Aorta (tissue), 5 donors: ENCODE measurements at places on chromosomes 11 and 22. TPM values are rescaled to one million over a fixed set of nuclear protein-coding genes. Genes with fewer than 3 reads are reported as not detected.

Gene OR5D14
- not detected for total RNA-seq

DNA sequence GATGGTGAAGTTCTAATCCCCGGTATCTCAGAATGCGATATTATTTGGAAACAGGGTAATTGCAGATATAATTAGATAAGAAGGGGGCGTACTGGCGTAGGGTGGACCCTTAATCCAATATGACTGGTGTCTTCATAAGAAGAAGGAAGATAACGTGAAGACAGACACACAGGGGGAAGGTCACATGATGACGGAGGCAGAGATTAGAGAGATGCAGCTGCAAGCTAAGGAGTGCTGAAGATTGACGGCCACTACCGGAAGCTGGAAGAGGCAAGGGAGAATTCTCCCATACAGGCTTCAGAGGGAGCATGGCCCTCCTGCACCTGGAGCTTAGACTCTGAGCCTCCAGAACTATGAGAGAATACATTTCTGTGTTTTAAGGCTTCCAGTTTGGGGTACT is 54.8 kb downstream of the MIAT start:
- H3K36me3 ChIP-seq = no peaks in the 10 kb centered on the region
- H3K4me1 ChIP-seq = no peaks in the 10 kb centered on the region
- no peak overlapping the region for H3K4me3 ChIP-seq
- H3K27ac ChIP-seq = no peak overlapping the region
- no peak for DNase-seq

Gene ART1
- not detected for total RNA-seq

- H3K4me3 ChIP-seq = no peak overlapping the region
- H3K27me3 ChIP-seq = no peaks in the 10 kb centered on the region
- H3K27ac ChIP-seq = no peak overlapping the region
- H3K4me1 ChIP-seq = no peaks in the 10 kb centered on the region
- no peak for DNase-seq
Measured at GRCh38 chr22:19706661-19707151, 7.6 kb upstream of the SEPTIN5 start.

- peaks cover 8% of the 10 kb centered on the region for H3K4me1 ChIP-seq
- peak overlapping the region; percentile 96 for H3K27ac ChIP-seq
- no peak for DNase-seq
- H3K36me3 ChIP-seq = no peaks in the 10 kb centered on the region
- no peaks in the 10 kb centered on the region for H3K27me3 ChIP-seq
- peak overlapping the region; percentile 14 for H3K4me3 ChIP-seq
Measured at GRCh38 chr11:19597206-19597605, 115.4 kb upstream of the NAV2 start.

- H3K27me3 ChIP-seq = no peaks in the 10 kb centered on the region
- H3K4me1 ChIP-seq = no peaks in the 10 kb centered on the region
- H3K36me3 ChIP-seq = no peaks in the 10 kb centered on the region
- H3K4me3 ChIP-seq = peak within 1 kb of the TSS; percentile 13
- DNase-seq = peak; percentile 76
Measured at GRCh38 chr11:61679893-61680621, at the start of gene DAGLA. Gene DAGLA, plus strand, starts transcription at chr11:61680391. Its CDS starts 39,765 bp downstream, at chr11:61720156.

- H3K27me3 ChIP-seq = no peaks in the 10 kb centered on the region
- H3K4me1 ChIP-seq = peaks cover 5% of the 10 kb centered on the region
- no peak overlapping the region for H3K27ac ChIP-seq
- peak overlapping the region; percentile 99 for H3K4me3 ChIP-seq
Measured at GRCh38 chr11:57638811-57639320, 10.8 kb downstream of the YPEL4 start.

- H3K36me3 ChIP-seq = no peaks in the 10 kb centered on the region
- H3K4me1 ChIP-seq = no peaks in the 10 kb centered on the region
- no peak overlapping the region for H3K4me3 ChIP-seq
- no peak overlapping the region for H3K27ac ChIP-seq
- no peaks in the 10 kb centered on the region for H3K27me3 ChIP-seq
Measured at GRCh38 chr11:111387363-111387762, 8.3 kb upstream of the POU2AF1 start.

DNA sequence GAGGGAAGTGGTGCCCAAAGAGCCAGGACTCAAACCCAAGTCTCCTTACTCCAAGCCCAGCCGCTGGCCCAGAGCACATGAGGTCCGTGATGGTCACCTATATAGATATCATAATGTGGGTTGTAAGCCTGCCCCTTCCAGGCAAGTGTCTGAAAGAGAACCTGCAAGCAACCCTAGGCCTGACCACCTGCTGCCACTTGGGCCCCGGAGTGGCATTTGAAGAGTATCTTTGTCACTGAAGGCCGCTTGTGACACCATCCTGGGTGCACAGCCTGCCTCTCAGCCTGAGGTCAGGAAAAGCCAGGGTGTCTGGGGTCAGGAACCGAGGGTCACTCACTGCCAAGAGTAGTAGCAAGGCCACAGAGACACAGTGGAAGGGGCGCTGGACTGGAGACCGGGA is 32.4 kb downstream of the OTOG start:
- no peaks in the 10 kb centered on the region for H3K4me1 ChIP-seq
- H3K27me3 ChIP-seq = no peaks in the 10 kb centered on the region
- no peaks in the 10 kb centered on the region for H3K36me3 ChIP-seq
- no peak overlapping the region for H3K27ac ChIP-seq
- no peak for DNase-seq

- no peak overlapping the region for H3K27ac ChIP-seq
- no peak for DNase-seq
- no peaks in the 10 kb centered on the region for H3K4me1 ChIP-seq
- no peaks in the 10 kb centered on the region for H3K36me3 ChIP-seq
- no peak overlapping the region for H3K4me3 ChIP-seq
- H3K27me3 ChIP-seq = no peaks in the 10 kb centered on the region
Measured at GRCh38 chr11:8038393-8038792, 42.6 kb upstream of the TUB start.

DNA sequence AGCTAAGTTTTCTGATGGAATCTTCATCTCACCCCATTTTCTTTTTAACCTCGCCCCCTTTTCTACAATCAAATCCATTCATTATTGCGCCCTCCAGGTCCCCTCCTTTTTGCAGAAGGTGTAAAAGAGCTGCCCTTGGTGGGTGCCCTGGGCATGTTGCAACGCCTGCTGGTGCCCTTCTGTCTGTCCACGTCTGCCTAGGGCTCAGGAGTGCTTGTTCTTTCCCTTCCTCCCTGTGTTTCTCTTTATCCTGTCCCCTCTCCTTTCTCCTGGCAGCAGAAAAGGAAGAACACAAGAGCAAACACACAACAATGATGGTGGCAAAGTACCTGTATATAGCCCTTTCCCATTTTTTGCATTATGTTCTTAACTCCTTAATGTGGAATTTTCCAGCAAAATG is 6.2 kb upstream of the TLCD5 start:
- H3K27ac ChIP-seq = no peak overlapping the region
- H3K4me1 ChIP-seq = no peaks in the 10 kb centered on the region
- no peaks in the 10 kb centered on the region for H3K27me3 ChIP-seq
- DNase-seq = no peak
- no peak overlapping the region for H3K4me3 ChIP-seq

Gene NLRP14
- 0.10 TPM for total RNA-seq

GRCh38 chr11:123475469-123475868 is 45.4 kb downstream of the GRAMD1B start:
- no peak overlapping the region for H3K4me3 ChIP-seq
- no peaks in the 10 kb centered on the region for H3K36me3 ChIP-seq
- H3K27me3 ChIP-seq = no peaks in the 10 kb centered on the region
- no peak for DNase-seq
- H3K4me1 ChIP-seq = no peaks in the 10 kb centered on the region
- no peak overlapping the region for H3K27ac ChIP-seq

DNA sequence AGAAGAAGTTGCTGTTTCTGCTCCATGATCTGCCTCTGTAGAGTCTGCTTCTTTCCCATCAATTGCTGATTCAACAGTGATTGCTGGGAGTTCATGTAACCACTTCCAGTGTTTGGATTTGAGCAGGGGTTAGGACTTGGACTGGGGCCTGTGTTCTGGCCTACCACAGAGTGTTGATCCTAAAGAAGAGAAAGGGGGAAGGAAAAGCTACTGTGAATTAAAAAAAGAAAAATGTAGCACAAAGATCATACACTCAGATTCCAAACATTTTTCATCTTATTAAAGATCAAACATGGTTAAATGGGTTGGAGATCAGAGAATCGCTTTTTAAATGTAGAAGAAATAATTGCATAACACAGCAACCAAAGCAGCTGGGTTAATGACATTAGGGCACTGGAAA is 67.6 kb upstream of the MTMR2 start:
- no peak overlapping the region for H3K4me3 ChIP-seq
- no peak for DNase-seq
- H3K4me1 ChIP-seq = peaks cover 2% of the 10 kb centered on the region
- no peaks in the 10 kb centered on the region for H3K27me3 ChIP-seq
- H3K36me3 ChIP-seq = no peaks in the 10 kb centered on the region

GRCh38 chr22:25054943-25055511 is 102.5 kb downstream of the KIAA1671 start:
- no peak overlapping the region for H3K4me3 ChIP-seq
- DNase-seq = no peak
- no peaks in the 10 kb centered on the region for H3K36me3 ChIP-seq
- no peaks in the 10 kb centered on the region for H3K27me3 ChIP-seq
- H3K27ac ChIP-seq = no peak overlapping the region
- no peaks in the 10 kb centered on the region for H3K4me1 ChIP-seq

Gene PIWIL4
- total RNA-seq = 5.9 TPM

GRCh38 chr11:77322926-77323590 is 21.6 kb upstream of the GDPD4 start:
- H3K27me3 ChIP-seq = no peaks in the 10 kb centered on the region
- H3K27ac ChIP-seq = no peak overlapping the region
- H3K4me3 ChIP-seq = no peak overlapping the region

DNA sequence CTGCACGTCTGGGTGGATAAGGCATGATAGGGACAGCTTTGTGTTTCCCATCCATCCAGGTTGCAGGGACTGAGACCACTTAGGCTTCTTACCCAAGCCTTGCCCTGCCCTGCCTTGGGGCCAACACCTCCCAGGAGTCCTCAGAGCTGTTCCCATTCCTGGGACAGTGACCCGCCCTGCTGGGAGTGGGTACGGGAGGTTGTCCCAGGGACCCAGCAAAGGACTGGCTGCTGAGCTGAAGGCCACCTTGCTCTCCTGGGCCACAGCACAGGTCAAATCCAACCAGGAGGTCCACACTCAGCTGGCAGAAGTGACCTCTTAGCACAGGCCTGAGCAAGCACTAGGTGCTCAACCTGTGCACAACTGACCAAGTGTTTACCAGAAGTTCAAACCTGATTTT is 16.9 kb upstream of the ARHGEF17 start:
- H3K27ac ChIP-seq = no peak overlapping the region
- peak; percentile 26 for DNase-seq
- no peak overlapping the region for H3K4me3 ChIP-seq
- no peaks in the 10 kb centered on the region for H3K4me1 ChIP-seq

- H3K27me3 ChIP-seq = no peaks in the 10 kb centered on the region
- no peak overlapping the region for H3K27ac ChIP-seq
- H3K36me3 ChIP-seq = no peaks in the 10 kb centered on the region
Measured at GRCh38 chr11:69906453-69906907, 87.3 kb upstream of the FGF3 start.

Gene ZC3H12C
- 17.2 TPM for total RNA-seq

GRCh38 chr11:35919244-35919643 is 24.6 kb upstream of the LDLRAD3 start:
- no peak overlapping the region for H3K27ac ChIP-seq
- no peak for DNase-seq
- no peak overlapping the region for H3K4me3 ChIP-seq
- H3K36me3 ChIP-seq = no peaks in the 10 kb centered on the region
- no peaks in the 10 kb centered on the region for H3K4me1 ChIP-seq

GRCh38 chr11:8070417-8071115 is 10.4 kb upstream of the TUB start:
- DNase-seq = no peak
- no peak overlapping the region for H3K27ac ChIP-seq
- no peaks in the 10 kb centered on the region for H3K36me3 ChIP-seq
- H3K4me1 ChIP-seq = no peaks in the 10 kb centered on the region

GRCh38 chr11:6664551-6664950 is 8.9 kb upstream of the DCHS1 start:
- no peaks in the 10 kb centered on the region for H3K36me3 ChIP-seq
- H3K4me3 ChIP-seq = no peak overlapping the region
- no peaks in the 10 kb centered on the region for H3K4me1 ChIP-seq
- H3K27ac ChIP-seq = no peak overlapping the region
- H3K27me3 ChIP-seq = no peaks in the 10 kb centered on the region

Gene SERHL2
- 2.0 TPM for total RNA-seq

Gene DDT
- 51.6 TPM for total RNA-seq

- no peak for DNase-seq
- H3K4me3 ChIP-seq = no peak overlapping the region
- H3K27ac ChIP-seq = no peak overlapping the region
- H3K36me3 ChIP-seq = no peaks in the 10 kb centered on the region
Measured at GRCh38 chr11:64056213-64056785, 20.6 kb downstream of the FLRT1 start.

- H3K27me3 ChIP-seq = no peaks in the 10 kb centered on the region
- H3K4me1 ChIP-seq = no peaks in the 10 kb centered on the region
- DNase-seq = peak; percentile 15
- no peak overlapping the region for H3K4me3 ChIP-seq
- H3K27ac ChIP-seq = no peak overlapping the region
Measured at GRCh38 chr22:20413217-20414058, 19.5 kb downstream of the ZNF74 start.

Gene POGLUT3
- 42.6 TPM for total RNA-seq

- H3K36me3 ChIP-seq = peaks cover 5% of the 10 kb centered on the region
- H3K4me3 ChIP-seq = no peak overlapping the region
- no peak for DNase-seq
- no peak overlapping the region for H3K27ac ChIP-seq
- no peaks in the 10 kb centered on the region for H3K27me3 ChIP-seq
Measured at GRCh38 chr22:28750471-28750881, 8.6 kb downstream of the HSCB start.

Gene TMEM191C
- total RNA-seq = 1.4 TPM

DNA sequence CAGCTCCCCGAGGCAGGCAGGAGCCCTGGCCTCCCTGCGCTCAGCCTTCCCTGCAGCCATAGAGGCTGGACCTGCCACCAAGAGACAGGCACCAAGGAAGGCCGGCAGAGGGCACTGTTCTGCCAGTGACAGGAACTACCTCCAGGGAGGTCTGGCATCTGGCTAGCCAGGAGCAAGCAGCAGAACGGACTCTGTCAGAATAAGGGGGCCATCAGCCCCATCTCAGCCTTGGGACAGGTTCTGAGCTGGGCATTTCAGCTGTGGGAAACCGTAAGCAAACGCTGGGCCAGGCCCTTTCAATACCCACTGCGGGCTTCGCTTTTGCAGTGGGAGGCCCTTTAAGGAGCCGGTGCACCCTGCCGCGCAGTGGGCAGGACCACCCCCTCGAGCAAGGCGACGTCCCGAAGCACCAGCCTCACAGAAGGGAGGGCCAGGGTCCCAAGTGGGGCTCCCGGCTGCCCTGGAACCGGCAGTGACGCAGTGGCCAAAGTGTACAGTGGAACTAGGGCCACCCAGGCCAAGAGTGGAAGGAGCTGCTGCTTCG is 18.2 kb downstream of the IFT27 start:
- DNase-seq = peak; percentile 89
- no peaks in the 10 kb centered on the region for H3K27me3 ChIP-seq
- H3K4me1 ChIP-seq = no peaks in the 10 kb centered on the region

- no peaks in the 10 kb centered on the region for H3K27me3 ChIP-seq
- no peaks in the 10 kb centered on the region for H3K4me1 ChIP-seq
- DNase-seq = no peak
- H3K36me3 ChIP-seq = no peaks in the 10 kb centered on the region
- peak overlapping the region; percentile 70 for H3K4me3 ChIP-seq
Measured at GRCh38 chr11:94494126-94494680, 419 bp downstream of the ANKRD49 start.

- H3K4me1 ChIP-seq = no peaks in the 10 kb centered on the region
- no peak overlapping the region for H3K27ac ChIP-seq
- H3K4me3 ChIP-seq = no peak overlapping the region
Measured at GRCh38 chr22:19970479-19971275, 29.1 kb upstream of the TXNRD2 start.
